ENCODE measurements at places on chromosomes 1 and 21. TPM values are rescaled to one million over a fixed set of nuclear protein-coding genes. Genes with fewer than 3 reads are reported as not detected.
A peak's percentile ranks its signal among the peaks of the same experiment; 100 is the strongest.

- H3K36me3 ChIP-seq, result no peaks in the 10 kb centered on the region
- DNase-seq, result no peak
- H3K27ac ChIP-seq, result no peak overlapping the region
- no peaks in the 10 kb centered on the region for H3K4me1 ChIP-seq
Observed at GRCh38 chr21:19224090-19224489, 820.5 kb upstream of the TMPRSS15 start.

- H3K4me3 ChIP-seq, result no peak overlapping the region
- H3K4me1 ChIP-seq, result no peaks in the 10 kb centered on the region
- no peak for DNase-seq
- H3K27ac ChIP-seq, result no peak overlapping the region
- H3K36me3 ChIP-seq, result no peaks in the 10 kb centered on the region
- no peaks in the 10 kb centered on the region for H3K27me3 ChIP-seq
Observed at GRCh38 chr1:86751923-86752322, 47.5 kb downstream of the SH3GLB1 start.

- H3K4me3 ChIP-seq, result no peak overlapping the region
- no peaks in the 10 kb centered on the region for H3K4me1 ChIP-seq
- DNase-seq, result no peak
- no peaks in the 10 kb centered on the region for H3K27me3 ChIP-seq
- no peaks in the 10 kb centered on the region for H3K36me3 ChIP-seq
- H3K27ac ChIP-seq, result no peak overlapping the region
Observed at GRCh38 chr1:83829106-83829505, 169.8 kb downstream of the TTLL7 start.

The DNAJC28 gene
- total RNA-seq, result 5.2 TPM

GRCh38 chr1:67382292-67382691 lies 47.9 kb downstream of the SERBP1 start:
- no peak overlapping the region for H3K27ac ChIP-seq
- H3K4me1 ChIP-seq, result no peaks in the 10 kb centered on the region
- DNase-seq, result no peak
- H3K4me3 ChIP-seq, result no peak overlapping the region
- no peaks in the 10 kb centered on the region for H3K27me3 ChIP-seq

GRCh38 chr21:29224006-29224405 lies 74.7 kb upstream of the BACH1 start:
- no peaks in the 10 kb centered on the region for H3K36me3 ChIP-seq
- H3K4me1 ChIP-seq, result peaks cover 27% of the 10 kb centered on the region
- H3K27ac ChIP-seq, result no peak overlapping the region
- H3K27me3 ChIP-seq, result no peaks in the 10 kb centered on the region
- DNase-seq, result no peak

The CELA2A gene
- total RNA-seq, result 1.2 TPM

DNA sequence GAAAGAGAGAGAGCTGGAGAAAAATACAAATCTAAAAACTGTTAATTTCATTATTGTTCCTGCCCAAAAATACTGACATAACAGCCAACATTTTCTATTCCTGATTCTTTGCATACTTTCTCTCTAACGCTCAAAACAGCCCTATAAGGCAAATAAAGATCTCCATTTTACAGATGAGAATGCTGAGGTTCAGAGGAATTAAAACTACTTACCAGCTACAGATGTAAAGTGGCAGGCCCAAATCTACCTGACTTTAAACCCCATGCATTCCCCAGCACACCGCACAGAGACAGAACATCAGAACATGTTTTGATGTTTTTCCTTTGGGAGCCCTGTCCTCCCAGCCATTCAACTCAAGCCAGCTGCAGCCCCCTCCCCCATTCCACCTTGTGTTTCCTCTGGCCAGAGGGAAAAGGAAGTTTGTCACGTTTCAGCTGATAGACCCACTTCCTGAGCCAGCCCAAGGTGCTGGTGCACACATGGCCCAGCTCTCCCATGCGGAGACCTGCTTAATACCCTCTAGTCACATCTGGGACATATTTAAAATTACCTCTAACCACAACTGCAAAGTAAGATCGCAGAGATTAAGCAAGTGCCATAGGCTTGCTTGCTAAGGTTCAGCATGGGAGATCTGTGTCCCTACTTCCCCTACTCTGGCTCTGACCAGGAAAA lies 133.1 kb upstream of the NFIA start:
- H3K4me1 ChIP-seq, result peaks cover 6% of the 10 kb centered on the region
- no peaks in the 10 kb centered on the region for H3K27me3 ChIP-seq
- no peak overlapping the region for H3K4me3 ChIP-seq

The OR14A16 gene
- not detected for total RNA-seq

- H3K36me3 ChIP-seq, result no peaks in the 10 kb centered on the region
- H3K4me3 ChIP-seq, result no peak overlapping the region
- no peak for DNase-seq
- H3K4me1 ChIP-seq, result no peaks in the 10 kb centered on the region
Observed at GRCh38 chr1:38077523-38078147, 31.0 kb upstream of the POU3F1 start.

DNA sequence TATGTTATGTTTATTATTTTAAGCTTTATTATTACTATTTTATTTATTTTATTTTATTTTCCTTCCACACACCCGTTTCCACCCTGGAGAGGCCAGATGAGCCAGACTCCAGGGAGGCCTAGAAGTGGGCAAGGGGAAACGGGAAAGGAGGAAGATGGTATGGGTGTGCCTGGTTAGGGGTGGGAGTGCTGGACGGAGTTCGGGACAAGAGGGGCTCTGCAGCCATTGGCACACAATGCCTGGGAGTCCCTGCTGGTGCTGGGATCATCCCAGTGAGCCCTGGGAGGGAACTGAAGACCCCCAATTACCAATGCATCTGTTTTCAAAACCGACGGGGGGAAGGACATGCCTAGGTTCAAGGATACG lies 468 bp upstream of the MX1 start:
- H3K27ac ChIP-seq, result peak overlapping the region; percentile 88
- H3K36me3 ChIP-seq, result no peaks in the 10 kb centered on the region
- no peak for DNase-seq
- peaks cover 39% of the 10 kb centered on the region for H3K4me1 ChIP-seq
- peak overlapping the region; percentile 76 for H3K4me3 ChIP-seq
- peaks cover 6% of the 10 kb centered on the region for H3K27me3 ChIP-seq

DNA sequence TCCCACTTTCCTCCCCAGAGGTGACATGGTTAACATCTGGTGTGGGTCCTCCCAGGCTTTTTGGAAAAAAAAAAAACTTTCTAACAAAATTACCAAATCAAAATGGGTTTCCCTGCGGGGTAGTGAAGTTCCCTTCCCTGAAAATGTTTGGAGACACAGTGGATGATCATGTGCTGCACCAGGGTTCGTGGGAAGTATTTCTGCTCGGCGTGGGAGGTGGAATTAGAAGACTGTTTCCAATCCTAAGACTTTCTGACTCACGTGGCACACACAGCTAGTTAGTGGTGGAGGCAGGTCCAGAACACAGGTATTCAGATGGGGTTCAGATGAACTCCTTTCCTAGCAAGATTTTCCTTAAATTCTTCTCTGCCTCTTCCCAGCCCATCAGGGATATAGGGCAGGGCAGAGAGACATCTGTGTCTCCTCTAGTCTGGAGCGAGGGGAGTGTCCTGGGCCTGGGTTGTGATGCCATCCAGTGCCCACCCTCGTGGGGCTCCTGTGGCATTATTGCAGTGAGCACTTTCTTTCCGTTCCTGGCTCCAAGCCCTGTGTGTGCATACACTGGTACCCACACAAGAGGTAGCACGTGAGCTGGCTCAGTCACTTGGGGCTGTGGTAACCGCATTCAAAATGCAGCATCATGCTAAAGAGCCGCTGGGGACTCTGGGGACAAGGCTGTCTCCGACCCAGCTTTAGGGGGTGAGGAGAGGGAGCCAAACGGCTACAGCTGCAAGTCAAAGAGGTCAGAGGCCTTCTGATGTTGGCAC lies 27.5 kb downstream of the KCNC4 start:
- H3K27me3 ChIP-seq, result no peaks in the 10 kb centered on the region
- no peak overlapping the region for H3K4me3 ChIP-seq
- no peaks in the 10 kb centered on the region for H3K4me1 ChIP-seq
- H3K36me3 ChIP-seq, result no peaks in the 10 kb centered on the region

GRCh38 chr1:38860454-38860795 lies 853 bp upstream of the RRAGC start:
- no peak for DNase-seq
- H3K4me3 ChIP-seq, result peak overlapping the region; percentile 98
- peaks cover 42% of the 10 kb centered on the region for H3K4me1 ChIP-seq
- H3K27ac ChIP-seq, result no peak overlapping the region

The PRRC2C gene
- 62.0 TPM for total RNA-seq

DNA sequence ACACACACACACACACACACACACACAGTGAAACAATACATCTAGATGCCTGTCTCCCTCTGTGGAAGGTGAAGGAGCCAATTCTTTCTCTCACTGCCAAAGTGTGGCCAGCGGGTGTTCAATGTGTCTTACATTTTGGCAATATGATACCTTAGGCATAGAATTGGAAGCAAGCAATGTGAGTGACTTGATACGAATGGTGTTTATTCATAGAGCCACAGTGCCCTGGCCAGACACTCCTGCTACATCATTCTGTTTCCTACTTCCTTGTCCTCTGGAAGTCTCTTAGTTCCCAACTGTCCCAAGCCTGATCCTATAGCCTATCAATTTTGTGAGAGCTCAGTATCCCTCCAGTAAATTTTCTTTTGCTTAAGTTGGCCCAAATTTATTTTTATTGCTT lies 170.0 kb upstream of the L1TD1 start:
- H3K36me3 ChIP-seq, result no peaks in the 10 kb centered on the region
- no peak overlapping the region for H3K4me3 ChIP-seq
- H3K27me3 ChIP-seq, result no peaks in the 10 kb centered on the region
- no peaks in the 10 kb centered on the region for H3K4me1 ChIP-seq
- H3K27ac ChIP-seq, result peak overlapping the region; percentile 49

- peak overlapping the region; percentile 74 for H3K27ac ChIP-seq
- no peak overlapping the region for H3K4me3 ChIP-seq
- no peaks in the 10 kb centered on the region for H3K36me3 ChIP-seq
- peaks cover 87% of the 10 kb centered on the region for H3K4me1 ChIP-seq
- no peaks in the 10 kb centered on the region for H3K27me3 ChIP-seq
- DNase-seq, result no peak
Observed at GRCh38 chr1:225768662-225769426, 8.8 kb upstream of the SRP9 start.

- H3K4me3 ChIP-seq, result peak overlapping the region; percentile 68
- no peak for DNase-seq
- H3K4me1 ChIP-seq, result peaks cover 18% of the 10 kb centered on the region
- H3K27ac ChIP-seq, result peak overlapping the region; percentile 91
- no peaks in the 10 kb centered on the region for H3K27me3 ChIP-seq
Observed at GRCh38 chr1:32073299-32074229, 825 bp downstream of the TMEM39B start.

The SETSIP gene
- total RNA-seq, result not detected

GRCh38 chr1:235999259-235999925 lies 65.5 kb downstream of the NID1 start:
- peaks cover 13% of the 10 kb centered on the region for H3K36me3 ChIP-seq
- H3K27ac ChIP-seq, result peak overlapping the region; percentile 72
- no peak overlapping the region for H3K4me3 ChIP-seq
- peak; percentile 62 for DNase-seq
- no peaks in the 10 kb centered on the region for H3K27me3 ChIP-seq

- no peak for DNase-seq
- H3K4me3 ChIP-seq, result no peak overlapping the region
- no peak overlapping the region for H3K27ac ChIP-seq
- no peaks in the 10 kb centered on the region for H3K27me3 ChIP-seq
- H3K4me1 ChIP-seq, result peaks cover 38% of the 10 kb centered on the region
Observed at GRCh38 chr1:228987736-228988506, 252.6 kb downstream of the RHOU start.

The LMOD1 gene
- 9.6 TPM for total RNA-seq

DNA sequence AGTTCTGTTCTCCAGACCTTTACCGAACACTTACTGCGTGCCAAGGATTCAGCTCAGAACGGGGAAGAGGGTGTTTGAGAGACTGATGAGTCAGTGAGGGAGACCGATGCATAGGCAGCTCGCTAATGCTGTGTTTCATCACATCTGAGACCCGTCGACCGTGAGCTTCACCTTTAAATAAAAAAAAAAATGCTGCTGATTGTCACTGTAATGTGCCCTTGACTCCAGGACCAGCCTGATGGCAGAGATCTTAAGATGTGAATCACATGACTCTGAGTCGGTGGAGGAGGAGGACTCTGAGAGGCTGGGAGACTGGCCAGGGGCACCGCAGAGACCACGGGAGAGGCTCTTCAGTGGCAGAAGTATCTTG lies 28.8 kb downstream of the SPSB1 start:
- no peak overlapping the region for H3K4me3 ChIP-seq
- peaks cover 9% of the 10 kb centered on the region for H3K4me1 ChIP-seq
- no peaks in the 10 kb centered on the region for H3K36me3 ChIP-seq
- H3K27ac ChIP-seq, result no peak overlapping the region
- DNase-seq, result no peak

The SH2D2A gene
- total RNA-seq, result 0.59 TPM

GRCh38 chr1:170932236-170932635 lies 3.1 kb upstream of the MROH9 start:
- no peak for DNase-seq
- H3K27me3 ChIP-seq, result no peaks in the 10 kb centered on the region
- no peaks in the 10 kb centered on the region for H3K36me3 ChIP-seq
- no peak overlapping the region for H3K4me3 ChIP-seq
- H3K27ac ChIP-seq, result no peak overlapping the region

GRCh38 chr1:89440911-89441310 lies 77.1 kb downstream of the GBP6 start:
- no peaks in the 10 kb centered on the region for H3K27me3 ChIP-seq
- DNase-seq, result no peak
- H3K4me1 ChIP-seq, result no peaks in the 10 kb centered on the region
- H3K36me3 ChIP-seq, result no peaks in the 10 kb centered on the region
- H3K27ac ChIP-seq, result no peak overlapping the region

The MAST2 gene
- total RNA-seq, result 101 TPM

- no peaks in the 10 kb centered on the region for H3K36me3 ChIP-seq
- no peak overlapping the region for H3K27ac ChIP-seq
- no peak for DNase-seq
- peaks cover 56% of the 10 kb centered on the region for H3K27me3 ChIP-seq
Observed at GRCh38 chr1:29439615-29440014, 203.3 kb downstream of the PTPRU start.

DNA sequence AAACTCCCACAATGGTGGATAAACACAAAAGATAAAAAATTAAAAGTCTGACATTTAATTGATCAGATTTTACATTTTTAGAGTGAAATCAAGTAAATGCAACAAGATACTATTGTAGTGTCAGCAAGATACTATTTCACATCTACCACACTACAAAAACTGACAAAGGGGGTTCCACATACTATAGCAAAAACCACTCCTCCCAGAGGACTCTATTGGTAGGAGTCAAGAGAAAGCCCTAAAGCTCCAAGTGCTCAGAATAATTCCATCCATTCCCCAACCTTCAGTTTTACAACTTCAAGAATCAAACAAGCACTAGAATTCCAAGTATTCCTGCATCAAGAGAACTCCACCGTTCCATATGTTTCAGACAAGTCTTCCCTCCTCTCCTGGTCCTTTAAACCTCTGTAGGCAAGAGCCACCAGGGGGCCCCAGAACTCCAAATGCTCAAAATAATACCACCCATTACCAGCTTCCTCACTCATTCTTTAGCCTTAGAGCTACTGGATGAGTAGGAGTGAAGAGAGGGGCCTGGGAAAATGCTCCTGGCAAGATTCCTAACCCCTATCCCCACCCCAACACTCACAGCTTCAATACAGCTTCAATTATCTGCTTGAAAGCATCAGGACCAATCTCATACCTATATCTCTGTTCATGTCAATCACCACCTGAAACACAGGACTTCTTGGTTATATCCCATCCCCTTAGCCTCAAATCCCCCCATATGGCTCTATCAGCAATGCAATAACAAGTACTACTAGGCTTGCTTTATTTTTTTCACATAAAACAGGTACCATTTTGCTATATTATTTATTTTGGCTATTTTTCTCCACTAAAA lies 9.9 kb downstream of the TOR1AIP2 start:
- peaks cover 4% of the 10 kb centered on the region for H3K36me3 ChIP-seq
- H3K4me1 ChIP-seq, result peaks cover 44% of the 10 kb centered on the region
- no peak overlapping the region for H3K27ac ChIP-seq
- no peaks in the 10 kb centered on the region for H3K27me3 ChIP-seq

The PSMA5 gene
- total RNA-seq, result 61.5 TPM

The PTPN7 gene
- 0.85 TPM for total RNA-seq

Measured in heart right ventricle (tissue), 16 donors.